ENCODE measurements at places on chromosomes 5 and 9. TPM values are rescaled to one million over a fixed set of nuclear protein-coding genes. Genes with fewer than 3 reads are reported as not detected.

DNA sequence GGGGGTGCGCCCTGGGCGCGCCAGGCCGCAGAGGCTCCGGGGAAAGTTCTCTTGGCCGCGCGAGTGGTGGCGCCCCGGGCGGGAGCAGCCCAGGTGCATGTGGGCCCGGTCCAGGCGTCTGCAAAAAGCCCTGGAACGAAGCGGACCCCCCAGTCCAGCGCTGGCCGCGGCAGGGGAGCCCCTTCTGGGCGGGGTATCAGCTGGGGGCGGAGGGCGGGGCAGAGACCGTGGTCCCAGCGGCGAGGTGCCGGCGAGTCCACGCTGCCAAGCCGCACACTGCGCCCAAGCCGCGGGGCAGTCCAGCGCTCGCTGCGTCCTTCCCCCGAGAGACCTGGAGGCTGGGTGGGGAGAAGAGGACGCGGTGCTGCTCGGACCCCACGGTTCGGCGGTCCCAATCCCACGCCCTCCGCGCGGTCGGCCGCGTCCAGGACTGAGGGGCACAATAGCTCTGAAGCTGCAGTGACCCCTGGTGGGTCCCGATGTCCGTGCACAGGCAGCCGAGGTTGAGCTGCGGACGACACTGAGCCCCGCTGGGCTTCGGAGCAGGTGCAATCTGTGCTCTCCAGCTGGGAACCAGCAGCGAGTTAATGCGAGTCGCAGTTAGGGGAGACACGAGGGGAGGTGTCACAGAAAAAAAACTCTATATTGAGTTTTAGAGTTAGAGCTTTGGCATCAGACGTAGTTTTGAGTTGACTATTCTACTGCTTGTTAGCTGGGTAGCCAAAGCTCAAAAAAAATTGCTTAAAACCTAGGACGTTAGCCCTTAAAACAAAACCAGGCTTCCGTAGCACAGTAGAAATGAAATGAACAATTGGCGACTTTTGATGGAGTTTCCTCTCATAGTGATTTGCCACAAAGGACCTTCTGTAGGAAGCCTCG, 1.1 kb upstream of the EPB41L4A start:
- peak; percentile 83 for DNase-seq

- DNase-seq = peak; percentile 9
These were observed 460.7 kb upstream of the MEF2C start for GRCh38 chr5:89343666-89344065.

- DNase-seq = peak; percentile 71
These were observed 923 bp upstream of the ZBTB5 start for GRCh38 chr9:37466037-37466709.

DNA sequence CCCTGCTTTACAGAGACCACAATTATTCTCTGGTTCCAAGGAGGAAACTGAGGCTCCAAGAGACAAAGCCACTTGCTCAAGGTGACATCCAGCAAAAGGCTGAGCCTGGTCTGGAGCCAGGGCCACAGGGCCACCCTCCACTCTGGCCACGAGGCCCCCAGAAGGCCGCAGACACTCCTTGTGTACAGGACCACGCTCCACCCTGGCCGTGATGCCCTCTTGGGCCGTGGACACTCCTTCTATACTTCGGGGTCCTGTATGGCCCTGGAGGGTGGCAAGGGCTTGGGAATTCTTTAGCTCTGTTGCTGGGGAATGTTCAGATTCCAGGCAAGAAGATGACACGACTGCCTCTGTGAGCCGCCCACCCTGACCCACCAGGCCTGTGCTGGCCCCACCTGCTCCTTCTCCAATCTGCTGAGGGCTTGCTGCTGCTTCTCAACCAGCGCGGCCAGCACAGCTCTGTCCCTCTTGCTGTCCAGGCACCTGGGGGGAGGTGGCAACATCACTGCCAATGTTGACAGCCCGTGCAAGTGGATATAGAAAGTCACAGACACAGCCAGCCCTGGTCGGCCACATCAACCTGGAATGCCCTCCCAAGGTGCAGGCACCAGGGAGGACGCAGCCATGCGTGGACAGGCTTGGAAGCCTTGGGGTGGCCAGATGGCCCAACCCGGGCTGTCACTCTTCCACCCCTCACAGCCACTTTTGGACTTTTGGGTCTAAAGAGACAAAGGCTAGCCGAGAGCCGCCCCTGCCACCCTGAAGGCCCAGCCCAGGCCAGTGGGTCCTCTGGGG, 20.1 kb upstream of the QSOX2 start:
- peak; percentile 62 for DNase-seq

DNA sequence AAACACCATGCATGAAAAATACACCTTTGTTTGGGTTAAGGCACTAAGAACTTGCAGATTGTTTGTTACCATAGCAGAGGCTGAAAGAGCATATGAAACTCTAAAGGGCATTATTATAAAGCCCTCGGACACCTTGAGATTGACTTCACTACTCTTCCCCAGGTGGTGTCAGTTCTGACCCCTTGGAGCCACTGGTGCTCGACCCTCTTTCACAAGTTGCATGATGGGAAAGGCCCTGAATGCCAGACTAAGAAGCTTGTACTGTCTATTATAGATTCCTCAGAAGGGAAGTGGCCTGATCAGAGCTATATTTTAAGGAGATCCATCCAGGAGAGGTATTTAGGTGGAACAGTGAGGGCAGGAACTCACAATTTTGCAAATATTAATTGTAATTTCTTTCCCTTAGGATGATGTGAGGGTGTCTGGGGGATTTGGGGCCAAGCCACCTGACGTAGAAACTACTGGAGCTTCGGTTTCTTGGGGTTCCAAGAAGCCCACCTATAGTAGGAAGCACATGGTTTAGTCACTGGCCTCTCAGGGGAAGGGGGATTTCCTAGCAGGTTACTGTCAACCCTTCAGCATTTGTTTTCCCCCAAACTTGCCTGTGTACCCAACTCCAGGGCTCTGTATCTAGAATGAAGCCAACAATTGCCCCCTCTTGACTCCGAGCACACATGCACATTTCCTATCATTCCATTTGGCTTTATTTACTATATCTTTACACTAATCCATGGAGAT, 16.2 kb downstream of the FBXO10 start:
- no peak for DNase-seq

DNA sequence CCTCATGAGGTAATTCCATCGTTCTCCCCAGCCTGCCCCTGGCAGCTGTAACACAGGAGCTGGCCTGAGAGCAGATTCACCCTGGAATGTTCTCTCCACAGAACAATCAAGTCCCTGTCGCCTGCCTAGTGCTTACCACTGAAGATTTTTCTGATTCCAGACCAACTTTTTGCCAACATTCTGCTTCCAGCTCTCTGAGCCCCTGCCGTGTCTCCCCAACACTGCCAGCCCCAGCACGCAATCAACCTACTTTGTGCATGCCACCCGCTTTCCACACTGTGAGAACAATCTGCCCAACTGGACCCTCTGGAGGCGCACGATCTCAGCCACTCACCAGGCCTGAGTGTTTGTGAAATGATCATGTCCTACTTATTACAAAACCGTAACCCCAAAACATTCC, 62.6 kb downstream of the PSMB7 start:
- no peak for DNase-seq

DNA sequence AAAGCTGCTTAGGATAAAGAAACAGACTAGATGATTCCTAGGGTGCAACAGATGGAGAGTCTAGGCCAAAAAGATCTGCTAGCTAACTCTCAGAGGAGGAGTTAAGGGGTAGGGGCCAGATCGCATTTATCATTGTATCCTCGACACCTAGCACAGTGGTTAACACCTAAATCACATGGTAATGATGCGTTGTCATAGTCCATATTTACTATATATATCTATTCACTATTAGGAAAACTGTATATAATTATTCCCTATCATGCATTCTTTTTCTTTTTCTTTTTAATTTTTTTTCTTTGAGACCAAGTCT, 92.8 kb upstream of the SLC44A1 start:
- DNase-seq = no peak

GRCh38 chr5:95060098-95060497, 224.8 kb downstream of the MCTP1 start:
- DNase-seq = no peak

Gene PAIP1
- polyA plus RNA-seq = 149 TPM

Gene C5orf34
- 6.2 TPM for polyA plus RNA-seq
